ENCODE measurements at places on chromosomes 11 and 22.

DNA sequence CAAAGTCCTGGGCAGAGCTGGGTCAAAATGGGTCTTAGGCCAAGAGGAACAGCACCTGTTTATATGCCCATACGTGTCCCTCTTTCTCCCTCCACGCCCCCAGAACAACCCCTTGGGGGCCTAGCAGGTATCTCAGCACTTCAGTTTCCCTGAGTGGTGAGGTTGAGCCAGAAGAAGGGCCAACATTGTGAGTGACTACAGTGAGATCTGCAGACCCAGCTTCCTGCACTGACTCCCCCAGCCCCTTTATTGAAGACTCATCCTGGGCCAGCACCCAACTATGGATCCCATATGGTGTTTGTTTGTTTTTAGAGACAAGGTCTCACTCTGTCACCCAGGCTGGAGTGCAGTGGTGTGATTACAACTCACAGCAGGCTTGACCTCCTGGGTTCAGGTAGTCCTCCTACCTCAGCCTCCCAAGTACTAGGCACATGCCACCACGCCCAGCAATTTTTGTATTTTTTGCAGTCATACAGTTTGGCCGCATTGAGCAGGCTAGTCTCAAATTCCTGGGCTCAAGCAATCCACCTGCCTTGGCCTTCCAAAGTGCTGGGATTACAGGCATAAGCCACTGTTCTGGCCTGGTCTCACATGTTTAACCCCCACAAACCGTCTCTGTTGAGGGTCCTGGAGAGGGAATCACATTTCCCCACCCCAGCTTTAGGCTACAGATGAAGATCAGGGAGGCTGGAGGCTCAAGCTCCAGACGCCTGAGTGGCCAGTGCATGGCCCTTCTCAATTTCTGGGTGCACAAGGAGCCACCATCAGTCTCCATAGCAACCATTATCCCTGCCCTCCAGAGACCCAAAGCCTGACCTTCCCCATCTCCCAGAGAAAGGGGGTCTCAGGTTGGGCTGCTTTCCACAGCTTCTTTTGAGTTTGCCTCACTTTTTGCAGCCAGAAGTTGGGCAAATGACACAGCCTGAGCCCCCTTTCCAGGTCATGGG is 1.7 kb upstream of the LARGE2 start:
- no peak for DNase-seq

- DNase-seq, result no peak
These were observed 28.1 kb downstream of the ALKBH3 start for GRCh38 chr11:43908683-43909082.

GRCh38 chr11:62573592-62574362 is at the start of gene EEF1G:
EEF1G (minus strand) TSS chr11:62573891; CDS start chr11:62573842, 49 bp downstream.
- peak; percentile 100 for DNase-seq

- DNase-seq, result no peak
These were observed 9.2 kb downstream of the MAPK1 start for GRCh38 chr22:21858025-21858764.

DNA sequence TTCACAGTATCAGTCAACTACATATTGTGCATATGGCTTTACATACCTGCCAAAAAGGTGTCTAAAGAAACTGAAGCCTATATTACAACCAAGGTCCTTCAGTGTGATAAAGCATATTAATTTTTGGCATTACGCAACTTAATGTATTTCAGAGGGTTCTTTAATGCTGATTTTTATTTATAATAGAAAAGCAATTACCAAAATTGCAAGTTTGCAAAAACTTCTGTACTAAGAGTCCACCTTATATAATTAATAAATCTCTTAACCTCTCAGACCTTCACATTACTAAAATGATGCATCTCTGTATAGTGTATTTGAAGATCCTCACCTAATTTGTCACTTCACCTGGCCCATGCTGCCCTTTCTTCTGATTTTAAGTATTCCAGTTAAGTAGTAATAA is 128.6 kb downstream of the GUCY1A2 start:
- no peak for DNase-seq

DNA sequence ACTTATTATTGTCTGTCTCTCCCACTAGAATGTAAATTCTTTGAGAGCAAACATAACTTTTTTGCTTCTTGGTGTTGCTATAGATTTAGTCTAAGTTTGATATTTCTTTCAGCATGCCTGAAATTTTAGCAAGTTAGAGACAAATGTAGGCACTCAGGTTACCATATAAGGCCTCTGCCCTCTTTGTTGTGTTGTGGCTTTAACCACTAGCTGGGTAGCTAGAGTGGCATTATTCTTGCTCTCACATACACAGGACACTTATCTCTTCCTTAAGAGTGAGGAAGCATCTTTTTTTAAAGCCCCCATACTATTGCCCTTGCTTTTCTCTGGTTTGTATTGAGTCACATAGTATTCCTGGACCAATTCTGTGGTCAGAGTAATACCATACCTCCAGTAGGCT is 11.2 kb downstream of the ZBED5 start:
- no peak for DNase-seq

DNA sequence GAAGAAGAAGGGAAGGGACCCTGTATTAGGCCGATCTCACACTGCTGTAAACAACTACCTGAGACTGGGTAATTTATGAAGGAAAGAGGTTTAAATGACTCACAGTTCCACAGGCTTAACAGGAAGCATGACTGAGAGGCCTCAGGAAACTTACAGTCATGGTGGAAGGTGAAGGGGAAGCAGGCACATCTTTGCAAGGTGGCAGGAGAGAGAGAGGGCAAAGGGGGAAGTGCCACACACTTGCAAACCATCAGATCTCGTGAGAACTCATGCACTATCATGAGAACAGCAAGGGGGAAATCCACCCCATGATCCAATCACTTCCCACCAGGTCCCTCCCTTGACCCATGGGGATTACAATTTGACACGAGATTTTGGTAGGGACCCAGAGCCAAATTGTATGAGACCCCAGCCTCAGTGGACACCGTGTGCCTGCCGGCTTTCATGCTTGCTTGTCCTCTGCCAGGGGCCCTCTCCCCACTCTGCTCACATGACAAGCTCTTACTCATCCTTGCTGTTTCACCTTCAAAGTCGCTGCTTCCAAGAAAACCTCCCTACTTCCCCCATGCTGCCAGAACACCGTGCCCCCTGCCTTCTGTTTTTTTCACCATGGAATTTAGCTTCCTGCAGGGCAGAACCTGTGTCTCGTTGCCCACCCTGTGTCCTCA is 23.3 kb upstream of the PPFIA1 start:
- DNase-seq, result no peak

GRCh38 chr11:96082002-96082899 is 158.3 kb upstream of the MTMR2 start:
- DNase-seq, result no peak

- DNase-seq, result no peak
These were observed 369.4 kb upstream of the B3GAT1 start for GRCh38 chr11:134781380-134781866.

GRCh38 chr11:126268361-126268707 is 361 bp downstream of the SRPRA start:
- no peak for DNase-seq
